Activated CD4-positive, alpha-beta T cell treated with anti-CD3 and anti-CD28 coated beads, Interleukin-2, amount 50 U/mL, for 4 hours (primary cell): ENCODE measurements at places on chromosomes 4 and X.

- DNase-seq: no peak
These were observed 41.5 kb downstream of the DCTD start for GRCh38 chr4:182875453-182876405.

GRCh38 chr4:139144911-139145551 is 32.0 kb downstream of the ELF2 start:
- no peak for DNase-seq

GRCh38 chrX:154002215-154002719 is 17.4 kb downstream of the IRAK1 start:
- no peak for DNase-seq

DNA sequence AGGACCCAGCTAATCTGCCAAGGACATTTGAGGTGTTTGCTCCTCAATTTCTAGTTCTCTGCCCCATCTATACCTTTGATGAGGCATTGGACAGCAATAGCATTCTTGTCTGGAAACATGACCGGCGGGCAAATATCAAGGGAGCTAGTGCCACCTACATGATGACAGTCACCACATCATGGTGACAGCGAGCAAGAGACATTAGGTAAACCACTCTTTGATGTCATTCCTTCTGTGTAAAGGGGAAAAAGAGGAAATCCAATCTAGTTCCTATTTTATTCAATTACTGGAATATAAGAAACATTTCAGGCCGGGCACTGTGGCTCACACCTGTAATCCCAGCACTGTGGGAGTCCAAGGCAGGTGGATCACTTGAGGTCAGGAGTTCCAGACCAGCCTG is 20.7 kb upstream of the IL13RA1 start:
- no peak for DNase-seq

GRCh38 chr4:155679343-155679742 is 12.7 kb downstream of the GUCY1A1 start:
- DNase-seq: no peak

DNA sequence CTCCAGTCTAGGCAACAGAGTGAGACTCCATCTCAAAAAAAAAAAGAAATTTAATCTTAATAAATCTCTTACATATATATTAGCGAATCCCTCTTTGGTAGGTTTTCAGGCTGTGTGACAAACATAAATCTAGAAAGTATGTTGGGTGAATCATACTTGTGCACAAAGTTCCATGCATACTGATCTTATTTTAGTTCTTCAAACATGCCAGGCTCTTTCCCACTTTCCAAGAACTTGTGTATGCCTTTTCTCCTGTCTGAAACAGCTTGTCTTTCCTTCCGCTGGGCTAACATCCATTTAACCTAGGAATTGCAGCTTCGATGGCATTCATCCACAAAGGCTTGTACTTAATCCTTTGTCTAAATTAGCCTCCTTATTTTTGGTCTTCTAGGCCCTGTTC is 156.6 kb upstream of the CASK start:
- no peak for DNase-seq

GRCh38 chr4:534576-535151 is 35.7 kb downstream of the PIGG start:
- DNase-seq: no peak

DNA sequence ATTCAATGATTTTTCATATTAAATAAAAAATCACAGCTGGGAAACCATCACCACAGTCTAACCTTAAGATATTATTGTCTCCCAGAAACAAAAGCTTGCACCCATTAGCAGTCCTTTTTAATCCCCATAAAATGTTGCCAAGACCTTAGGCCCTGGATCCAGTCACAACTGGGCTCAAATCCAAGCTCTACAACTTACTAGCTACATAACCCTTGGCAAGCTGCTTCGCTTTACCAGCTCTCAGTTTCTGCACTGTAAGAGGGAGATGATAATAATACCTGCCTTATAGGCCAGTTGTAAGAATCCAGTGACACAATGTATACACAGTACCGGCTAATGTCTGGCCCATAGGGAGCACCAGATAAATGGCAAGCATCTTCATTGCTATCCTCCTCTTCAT is 400.9 kb upstream of the FGF13 start:
- DNase-seq: no peak

GRCh38 chr4:122205687-122206086 is 53.6 kb downstream of the BLTP1 start:
- DNase-seq: no peak

DNA sequence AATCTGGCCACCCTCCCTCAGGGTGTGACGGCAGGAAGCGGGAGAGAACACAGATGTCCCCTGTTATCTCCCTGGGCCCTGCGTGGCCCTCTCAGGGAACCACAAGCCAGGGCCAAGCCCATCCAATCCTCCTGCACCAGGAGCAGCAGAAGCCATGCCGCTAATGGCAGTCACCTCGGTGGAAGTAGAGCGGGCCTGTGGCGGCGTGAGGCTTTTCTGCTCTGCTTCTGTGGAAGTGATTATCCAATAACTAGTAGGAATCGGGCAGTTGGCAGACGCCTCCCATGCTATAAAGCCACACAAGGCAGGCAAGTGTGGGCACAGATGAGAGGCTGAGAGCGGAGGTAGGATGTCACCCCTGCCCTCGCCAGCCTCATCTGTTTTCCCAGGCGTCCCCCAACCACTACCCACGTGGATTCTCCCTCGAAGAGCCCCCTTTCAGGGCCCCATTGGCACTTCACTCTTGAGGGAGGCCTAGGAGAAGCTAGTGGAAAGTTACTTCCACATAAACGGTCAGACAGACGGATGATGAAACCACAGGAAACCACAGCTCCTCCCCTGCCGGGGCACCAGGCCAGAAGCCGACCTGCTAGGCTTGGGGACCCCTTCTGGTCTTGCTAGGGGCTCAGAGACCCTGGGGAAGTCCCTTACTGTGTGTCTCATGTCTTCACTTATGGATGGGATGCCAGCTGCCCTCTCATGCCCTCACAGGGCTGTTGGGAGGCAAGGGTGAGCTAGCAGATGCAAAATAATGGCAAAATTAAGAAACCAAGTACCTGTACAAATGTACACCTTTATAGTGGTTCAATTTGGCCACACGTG is 18.8 kb upstream of the TMSB4X start:
- DNase-seq: peak; percentile 26

- no peak for DNase-seq
These were observed 5.6 kb upstream of the TEC start for GRCh38 chr4:48275247-48275646.

DNA sequence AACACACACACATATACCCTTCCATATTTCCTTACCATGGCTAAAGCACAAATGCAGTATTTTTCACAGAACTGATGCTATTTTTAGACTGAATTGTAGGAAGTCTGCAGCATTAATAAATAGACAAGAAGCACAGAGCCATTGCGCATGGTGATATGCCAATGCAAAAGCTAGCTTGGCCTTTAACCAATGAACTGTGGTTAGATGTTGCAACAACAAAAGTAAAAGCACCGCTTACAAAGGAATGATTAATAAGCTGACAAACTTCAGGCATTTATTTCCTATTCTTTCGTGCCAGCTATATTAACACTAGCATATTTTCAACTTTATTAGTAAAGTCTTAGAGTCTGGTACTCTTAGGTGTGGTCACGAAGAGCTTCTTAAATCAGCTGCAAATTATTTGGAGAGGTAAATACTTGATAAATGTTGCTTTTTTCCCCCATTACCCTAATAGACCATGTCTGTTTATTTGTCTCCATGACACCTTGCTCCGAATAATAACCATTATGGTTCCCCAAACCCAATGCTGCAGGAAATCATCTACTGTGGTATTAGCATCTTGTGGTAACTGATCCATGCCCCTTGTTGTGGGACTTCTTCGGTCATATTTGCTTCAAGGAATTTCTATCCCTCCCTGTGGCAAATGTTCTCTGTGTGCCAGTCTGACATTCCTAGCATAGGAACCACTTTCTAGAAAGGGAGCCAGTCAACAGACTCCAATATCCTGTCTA is 306.1 kb upstream of the TAPT1 start:
- no peak for DNase-seq

DNA sequence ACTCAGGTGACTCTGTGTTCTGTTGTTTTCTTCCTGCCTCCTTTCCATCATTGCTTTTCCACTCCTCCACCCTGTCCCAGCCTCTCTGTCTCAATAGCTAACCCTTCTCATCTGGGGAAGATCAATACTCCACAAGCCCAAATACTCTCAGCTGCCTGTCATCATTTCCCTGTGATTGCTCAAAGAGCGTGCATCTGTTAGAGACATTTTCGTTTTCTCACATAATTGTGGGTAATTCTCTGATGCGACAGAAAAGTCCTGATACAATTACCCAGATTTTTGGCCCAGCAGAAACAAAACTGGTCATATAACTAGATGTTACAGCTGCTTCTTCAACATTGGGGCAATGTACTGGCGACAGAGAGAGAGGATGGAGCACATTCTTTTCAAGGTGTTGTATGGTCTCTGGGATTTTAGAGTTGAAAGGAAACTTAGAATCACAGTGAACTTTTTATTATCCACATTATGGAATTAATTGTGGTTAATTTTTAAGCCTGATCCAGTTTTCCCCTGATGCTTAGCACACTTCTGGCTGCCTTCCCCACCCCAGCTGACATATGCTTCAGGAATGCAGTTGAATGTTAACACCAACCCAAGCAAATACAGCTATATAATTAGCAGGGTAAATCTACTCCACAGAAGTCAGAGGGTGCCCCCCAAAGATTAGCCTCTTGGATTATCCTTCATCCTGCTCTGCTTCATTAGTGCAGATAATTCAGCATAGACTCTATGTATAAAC is 171.4 kb upstream of the ANXA3 start:
- DNase-seq: no peak

DNA sequence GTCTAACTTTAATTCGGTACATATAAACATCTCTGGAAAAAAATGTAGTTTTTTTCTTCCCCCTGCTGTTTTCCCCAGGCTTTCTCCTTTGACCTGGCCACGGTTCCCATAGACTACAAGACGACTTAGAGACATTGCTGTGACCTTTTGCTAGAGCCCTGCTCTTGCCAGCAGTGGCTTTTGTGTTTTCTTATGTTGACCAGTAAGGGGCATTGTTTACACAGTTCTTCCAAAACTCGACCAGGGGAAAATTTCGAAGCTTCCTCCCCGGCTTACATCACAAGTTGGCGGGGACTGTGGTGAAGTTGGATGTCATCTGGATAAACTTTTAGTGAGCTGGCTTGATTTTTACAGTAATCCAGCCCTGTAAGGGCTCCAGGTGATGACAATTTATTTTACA is 9.3 kb downstream of the CCDC160 start:
- no peak for DNase-seq

DNA sequence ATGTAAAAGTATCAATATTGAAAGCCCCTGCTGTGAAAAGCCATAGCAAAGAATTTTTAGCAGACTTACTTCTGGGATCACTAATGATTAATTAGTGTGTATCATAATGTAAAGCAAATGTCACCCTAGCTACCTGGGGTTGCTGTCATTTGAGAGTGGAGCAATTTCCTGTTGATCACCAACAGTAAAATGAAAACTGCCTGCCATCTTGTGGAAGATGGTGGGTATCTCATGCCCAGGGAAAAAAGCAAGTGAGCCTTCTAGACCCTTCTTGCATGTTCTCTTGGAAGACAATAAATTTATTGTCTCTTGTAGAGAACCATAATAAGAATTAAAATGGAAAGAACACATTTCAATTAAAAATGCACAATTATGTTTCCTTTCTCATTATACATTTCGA is 360.2 kb downstream of the ZIC3 start:
- no peak for DNase-seq

GRCh38 chr4:84792366-84793301 is 173.9 kb downstream of the WDFY3 start:
- no peak for DNase-seq

DNA sequence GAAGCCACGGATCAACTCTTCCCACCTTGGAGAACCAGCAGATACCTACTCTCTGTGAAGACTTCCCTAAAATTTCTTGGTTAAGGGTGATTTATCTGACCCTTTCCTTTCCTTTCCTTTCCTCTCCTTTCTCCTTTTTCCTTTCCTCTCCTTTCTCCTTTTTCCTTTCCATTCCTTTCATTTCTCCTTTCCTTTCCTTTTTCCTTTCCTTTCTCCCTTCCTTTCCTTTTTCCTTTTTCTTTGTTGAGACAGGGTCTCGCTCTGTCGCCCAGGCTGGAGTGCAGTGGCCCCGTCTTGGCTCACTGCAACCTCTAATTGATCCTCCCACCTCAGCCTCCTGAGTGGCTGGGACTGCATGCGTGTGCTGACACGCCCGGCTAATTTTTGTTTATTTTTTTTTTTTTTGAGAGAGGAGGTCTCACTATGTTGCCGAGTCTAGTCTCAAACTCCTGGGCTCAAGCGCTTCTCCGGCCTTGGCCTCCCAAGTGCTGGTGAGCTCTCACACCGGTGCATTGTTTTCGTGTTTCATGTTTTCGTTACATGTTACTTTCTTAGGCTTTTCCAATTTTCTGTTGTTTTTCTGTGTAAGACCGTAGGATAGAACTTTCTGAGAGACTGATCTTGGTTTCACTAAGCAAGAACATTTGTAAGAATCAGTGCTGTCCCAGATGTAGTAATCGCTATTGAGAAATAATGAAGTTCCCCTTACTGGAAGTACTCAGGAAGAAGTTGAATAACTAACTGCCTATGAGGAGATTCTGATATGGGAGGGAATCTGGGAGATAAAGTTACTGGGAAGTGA is 2.0 kb downstream of the TMEM165 start:
- no peak for DNase-seq

- DNase-seq: no peak
These were observed 181.5 kb downstream of the GC start for GRCh38 chr4:71602289-71602900.
